ENCODE measurements at places on chromosomes 12 and 14.

DNA sequence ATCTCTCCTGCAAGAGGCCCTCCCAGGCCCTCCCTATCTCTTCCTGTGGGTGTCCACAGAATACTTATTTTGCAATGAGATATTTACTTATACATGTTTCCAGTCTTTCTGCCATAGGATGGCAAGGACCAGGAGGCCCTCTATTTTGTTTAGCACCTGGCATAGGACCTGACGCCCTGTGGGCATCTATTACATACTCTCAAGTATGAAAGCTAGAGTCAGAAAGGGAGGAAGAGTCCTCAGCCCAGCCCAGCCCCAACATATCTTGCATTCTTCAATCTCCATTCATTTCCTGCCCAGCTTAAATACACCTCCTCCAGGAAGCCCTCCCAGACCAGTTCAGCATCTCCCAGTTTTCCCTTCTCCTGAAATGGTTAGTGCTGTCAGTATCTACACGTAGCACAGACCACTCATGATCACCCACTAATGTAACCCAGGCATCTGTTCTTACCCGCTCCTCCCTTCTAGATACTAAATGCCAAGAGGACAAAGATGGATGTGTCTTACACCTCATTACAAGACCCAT lies 7.4 kb downstream of the FOXN4 start:
- no peak for DNase-seq

GRCh38 chr14:51095854-51096823 lies 1.2 kb upstream of the TRIM9 start:
- no peak for DNase-seq

- DNase-seq: no peak
Measured at GRCh38 chr14:104148433-104149277, 10.3 kb downstream of the KIF26A start.

DNA sequence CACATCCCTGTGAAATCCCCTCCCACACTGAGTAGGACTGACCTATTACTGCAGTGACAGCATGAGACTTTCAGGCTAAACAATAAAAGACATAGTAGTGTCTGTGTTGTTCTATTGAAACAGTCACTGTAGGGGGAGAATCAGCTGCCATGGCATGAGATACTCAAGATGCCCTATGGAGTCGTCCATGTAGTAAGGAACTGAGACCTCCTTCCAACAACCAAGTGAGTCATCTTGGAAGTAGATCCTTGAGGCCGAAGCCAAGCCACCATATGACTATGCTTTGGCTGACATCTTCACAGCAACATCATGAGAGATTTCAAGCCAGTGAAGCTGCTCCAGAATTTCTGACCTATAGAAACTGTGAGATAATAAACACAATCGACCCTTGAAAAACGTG lies 12.1 kb upstream of the LRP6 start:
- no peak for DNase-seq

DNA sequence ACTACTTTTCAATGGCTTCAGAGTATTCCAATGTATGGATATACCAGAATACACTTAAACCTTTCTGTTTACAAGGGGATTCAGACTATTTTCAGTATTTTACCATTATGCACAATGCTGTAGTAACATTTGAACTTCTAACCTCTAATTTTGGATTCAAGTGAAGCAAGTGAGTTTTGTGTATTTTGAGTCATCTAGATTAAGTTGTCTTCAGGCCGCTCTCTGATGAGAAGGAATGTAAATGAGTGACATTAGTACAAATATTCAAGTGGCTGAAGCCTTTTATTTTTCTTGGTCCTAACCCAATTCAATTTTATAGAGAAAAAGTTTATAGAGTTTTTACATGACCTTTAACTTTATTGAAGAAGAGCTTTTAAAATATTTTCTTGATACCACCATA lies 125.6 kb downstream of the PDE3A start:
- DNase-seq: no peak

DNA sequence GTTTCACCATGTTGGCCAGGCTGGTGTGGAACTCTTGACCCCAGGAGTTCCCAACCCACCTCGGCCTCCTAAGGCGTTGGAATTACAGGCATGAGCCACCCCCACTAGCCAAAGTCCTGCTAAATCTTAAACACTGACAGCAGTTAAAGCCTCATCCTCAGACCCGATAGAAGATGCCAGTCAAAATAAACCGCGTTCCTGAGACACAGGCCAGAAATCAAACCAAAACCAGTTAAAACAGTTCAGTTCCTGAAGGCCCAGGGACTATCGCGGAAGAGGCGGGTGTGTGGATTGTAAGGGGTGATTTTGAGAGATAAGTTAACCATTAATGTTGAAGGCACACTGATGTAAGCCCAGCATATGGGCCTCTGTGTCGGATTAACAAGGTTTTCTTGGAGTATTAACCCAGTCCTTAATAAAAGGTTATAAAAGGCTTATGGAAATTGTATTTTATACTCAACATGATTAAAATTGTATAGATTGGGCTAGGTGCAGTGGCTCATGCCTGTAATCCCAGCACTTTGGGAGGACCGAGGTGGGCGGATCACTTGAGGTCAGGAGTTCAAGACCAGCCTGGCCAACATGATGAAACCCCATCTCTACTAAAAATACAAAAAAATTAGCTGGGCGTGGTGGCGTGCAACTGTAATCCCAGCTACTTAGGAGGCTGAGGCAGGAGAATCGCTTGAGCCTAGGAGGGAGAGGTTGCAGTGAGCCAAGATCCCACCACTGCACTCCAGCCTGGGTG lies 18.7 kb upstream of the CDCA4 start:
- no peak for DNase-seq

DNA sequence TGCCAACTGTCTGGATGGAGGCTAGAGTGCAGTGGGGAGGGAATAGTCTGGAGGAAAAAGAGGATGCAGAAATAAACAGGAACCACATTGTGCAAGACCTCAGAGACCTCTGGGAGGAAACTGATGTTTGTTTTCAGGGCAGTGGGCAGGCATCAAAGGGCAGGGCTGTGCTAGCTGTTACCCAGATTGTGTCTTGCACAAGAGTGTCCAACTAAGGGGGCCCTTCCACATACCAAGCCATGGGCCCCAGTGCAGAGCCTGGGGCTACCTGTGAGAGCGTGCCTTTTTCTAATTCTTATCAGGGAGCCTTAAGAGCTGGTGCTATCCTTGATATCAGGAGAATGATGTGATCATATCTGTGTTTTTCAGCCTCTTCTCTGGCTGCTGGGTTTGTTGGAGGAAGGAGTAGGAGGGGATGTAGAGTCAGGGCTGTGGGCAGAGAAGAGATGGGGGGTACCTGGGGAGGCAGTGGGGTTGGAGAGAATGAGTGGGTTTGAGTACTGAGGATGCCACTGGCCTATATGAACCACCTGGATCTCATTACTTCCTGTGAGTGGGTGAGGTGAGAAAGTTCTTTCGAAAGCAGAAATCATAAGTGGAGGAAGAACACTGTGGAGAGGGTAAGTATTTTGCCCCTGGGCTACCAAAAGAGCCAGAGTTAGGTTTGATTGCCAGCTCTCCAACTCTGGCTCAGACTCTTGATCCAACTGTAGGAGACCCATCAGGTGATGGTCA lies 259.2 kb upstream of the CRY1 start:
- DNase-seq: no peak

DNA sequence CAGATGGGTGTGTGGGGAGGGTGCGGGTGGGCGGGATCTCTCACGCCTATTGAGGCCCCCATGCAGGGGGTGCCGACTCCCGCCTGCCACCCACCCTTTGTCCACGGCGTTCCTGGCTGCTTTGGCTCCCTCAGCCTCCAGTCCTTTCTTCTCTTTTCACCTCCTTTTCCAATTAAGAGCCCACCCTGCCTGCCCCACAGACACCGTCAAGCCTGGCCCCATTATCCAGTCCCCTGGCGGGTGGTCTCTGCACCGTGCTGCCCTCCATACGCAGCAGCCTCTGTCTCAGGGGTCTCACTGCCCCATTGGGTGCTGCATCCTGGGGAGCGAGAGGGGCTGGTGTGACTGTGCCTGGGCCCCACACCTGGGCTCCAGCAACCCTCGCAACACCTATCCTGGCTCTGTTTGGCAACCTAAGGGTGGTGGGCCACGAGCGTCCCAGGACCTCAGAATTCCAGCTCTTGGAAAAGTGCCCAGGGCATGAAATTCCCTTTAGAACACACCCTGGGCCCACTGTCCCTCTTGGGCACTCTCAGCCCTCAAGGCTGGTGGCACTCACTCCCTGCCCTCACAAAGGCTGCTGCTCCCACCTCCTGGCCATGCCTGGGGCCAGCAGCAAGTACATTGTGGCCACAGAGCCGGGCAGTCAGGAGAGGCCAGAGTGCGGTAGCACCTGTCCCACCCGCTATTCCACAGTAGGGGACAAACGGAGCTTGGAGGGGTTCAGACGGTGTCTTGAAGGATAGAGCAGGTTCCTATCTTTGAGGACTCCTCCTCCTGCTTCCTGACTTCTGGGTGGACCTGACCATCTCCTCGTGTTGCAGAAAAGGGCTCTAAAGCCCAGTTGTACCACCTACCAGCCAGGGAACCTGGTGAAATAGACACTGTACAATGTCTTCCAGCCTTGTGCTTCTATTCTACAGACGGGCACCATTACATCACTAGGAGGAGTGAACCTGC lies 114.1 kb downstream of the KIF26A start:
- DNase-seq: no peak

GRCh38 chr12:47717046-47717442 lies 8.2 kb downstream of the ENDOU start:
- no peak for DNase-seq

DNA sequence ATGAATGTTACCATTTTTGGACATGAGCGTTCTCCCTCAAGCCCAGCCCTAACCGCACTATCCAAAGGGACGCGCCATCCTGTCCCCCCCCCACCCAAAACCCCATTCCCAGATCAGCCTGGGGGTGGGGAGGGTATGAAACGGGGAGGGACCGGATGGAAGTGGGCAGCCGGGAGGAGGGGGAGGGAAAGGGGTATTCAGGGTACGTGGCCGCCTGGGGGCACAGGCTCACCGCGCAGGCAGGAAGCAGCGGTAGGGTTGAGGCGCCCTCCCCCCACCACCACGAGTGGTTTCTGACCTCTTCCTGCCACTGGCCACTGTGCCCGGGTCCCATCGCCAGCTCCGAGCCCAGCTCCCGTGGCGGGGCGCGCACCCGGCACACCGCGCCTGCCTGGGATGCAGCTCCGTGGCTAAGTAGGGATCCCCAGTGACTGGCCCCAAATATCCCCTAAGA lies 1.4 kb downstream of the ACTN1 start:
- DNase-seq: peak; percentile 85

DNA sequence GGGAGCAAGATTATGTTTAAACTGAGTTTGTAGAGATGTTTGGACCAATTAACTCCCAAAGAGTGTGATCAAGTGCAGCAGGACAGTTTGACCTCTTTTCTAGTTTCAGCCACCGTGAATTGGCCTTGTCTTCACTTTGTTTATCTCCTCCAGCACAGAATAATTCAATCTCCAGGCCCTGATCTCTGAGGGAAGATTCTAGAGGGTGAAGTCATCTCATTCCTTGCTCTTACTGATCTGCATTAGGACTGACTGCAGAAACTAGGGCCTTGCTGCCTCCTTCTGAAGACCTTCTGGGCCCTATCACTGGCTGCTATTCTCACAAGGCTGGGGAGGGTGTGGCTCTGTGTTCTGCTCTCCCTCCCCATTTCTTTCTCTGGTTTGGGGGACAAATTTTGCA lies 29.4 kb downstream of the C12orf75 start:
- DNase-seq: no peak

DNA sequence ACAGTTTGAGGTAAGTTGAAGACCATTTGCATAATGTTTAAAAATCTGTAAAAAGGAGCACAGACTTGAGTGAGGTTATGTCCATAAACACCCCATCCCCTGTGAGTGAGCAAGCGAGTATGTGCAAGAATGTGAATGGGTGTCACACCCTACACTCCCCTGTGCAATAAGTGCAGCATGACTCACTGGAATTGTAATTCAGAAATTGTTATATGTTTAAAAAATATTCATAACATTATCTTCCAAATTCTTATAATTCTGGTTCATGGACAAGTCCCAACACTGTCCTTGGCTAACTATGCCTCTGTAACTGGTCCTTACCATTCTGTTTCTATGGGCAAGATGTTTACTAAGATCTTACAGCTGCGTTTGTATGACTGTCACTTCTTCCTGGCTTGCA lies 207.8 kb upstream of the FAR2 start:
- DNase-seq: no peak

DNA sequence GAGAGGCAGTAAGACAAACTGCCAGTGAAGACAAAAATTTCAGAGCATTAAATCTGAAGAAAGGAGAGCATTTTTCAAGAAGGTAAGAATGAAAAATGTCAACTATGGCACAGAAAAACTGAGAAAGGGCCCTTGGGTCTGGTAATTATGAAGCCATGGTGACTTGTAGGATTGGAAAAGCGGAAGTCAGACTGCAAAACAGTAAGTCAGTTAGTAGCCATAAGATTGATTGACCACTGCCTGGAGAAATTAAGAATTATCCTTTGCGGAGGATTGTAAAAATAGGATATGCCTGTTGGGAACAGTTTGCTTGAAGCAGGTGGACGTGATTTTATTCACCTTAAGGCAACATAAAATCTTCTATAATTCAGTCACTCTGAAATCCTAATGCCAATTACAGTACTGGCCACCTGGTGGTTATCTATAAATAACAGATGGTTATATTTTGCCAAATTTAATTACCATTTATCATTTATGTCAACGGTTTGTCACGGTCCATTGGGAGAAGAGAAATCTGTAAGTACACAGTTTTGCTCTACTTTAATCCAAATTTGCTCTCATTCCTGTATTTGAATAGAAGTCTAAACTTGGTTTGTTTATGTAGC lies 127.1 kb upstream of the CNTN1 start:
- DNase-seq: no peak

GRCh38 chr14:20381341-20381740 lies 32.0 kb downstream of the TEP1 start:
- DNase-seq: no peak

- no peak for DNase-seq
Measured at GRCh38 chr12:113247123-113248050, 26.1 kb downstream of the TPCN1 start.

DNA sequence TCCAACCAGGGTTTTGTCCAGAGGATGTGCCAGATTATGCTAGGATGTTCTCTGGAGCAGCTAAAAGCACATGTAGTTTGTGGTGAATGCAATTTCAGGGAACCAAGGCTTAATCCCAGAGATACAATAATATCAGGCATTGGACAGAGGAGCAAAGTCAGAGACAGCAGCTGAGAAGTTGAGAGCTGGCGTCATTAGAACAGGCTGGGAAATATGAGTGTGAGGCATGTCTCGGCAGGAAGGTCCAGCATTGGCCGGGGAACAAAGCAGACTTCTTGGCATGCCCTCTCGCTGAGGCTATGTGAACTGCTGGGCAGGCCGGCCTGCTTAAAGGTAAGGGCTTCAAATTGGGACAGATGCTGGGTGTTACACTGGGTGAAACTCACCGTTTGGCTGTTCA lies 125.4 kb downstream of the CAND1 start:
- DNase-seq: no peak

GRCh38 chr14:92105893-92106142 lies 564 bp downstream of the ATXN3 start:
- DNase-seq: no peak

DNA sequence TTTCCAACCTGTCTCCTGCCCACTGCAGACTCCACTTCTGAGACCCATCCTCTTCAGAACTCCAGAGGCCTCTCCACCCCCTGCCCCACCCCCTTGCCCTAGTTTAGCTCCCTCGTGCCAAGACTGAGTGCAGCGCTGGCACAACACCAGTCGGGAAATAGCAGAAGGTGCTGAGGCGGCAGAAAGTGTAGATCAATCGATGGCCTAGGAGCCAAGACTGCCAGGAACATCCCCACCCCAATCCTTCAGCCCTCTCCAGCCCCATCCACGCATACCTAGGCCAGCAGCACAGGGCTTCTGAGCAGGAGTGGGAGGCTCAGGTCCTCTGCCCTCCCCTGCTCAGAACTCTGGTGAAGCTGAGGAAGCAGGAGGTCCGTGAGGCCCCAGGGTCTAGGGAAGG lies 1.1 kb downstream of the CPNE6 start:
- no peak for DNase-seq

GRCh38 chr14:43765474-43765873 lies 741.6 kb downstream of the FSCB start:
- no peak for DNase-seq
